Activated gamma-delta T cell (primary cell): ENCODE measurements at places on chromosomes 5 and 9.

DNA sequence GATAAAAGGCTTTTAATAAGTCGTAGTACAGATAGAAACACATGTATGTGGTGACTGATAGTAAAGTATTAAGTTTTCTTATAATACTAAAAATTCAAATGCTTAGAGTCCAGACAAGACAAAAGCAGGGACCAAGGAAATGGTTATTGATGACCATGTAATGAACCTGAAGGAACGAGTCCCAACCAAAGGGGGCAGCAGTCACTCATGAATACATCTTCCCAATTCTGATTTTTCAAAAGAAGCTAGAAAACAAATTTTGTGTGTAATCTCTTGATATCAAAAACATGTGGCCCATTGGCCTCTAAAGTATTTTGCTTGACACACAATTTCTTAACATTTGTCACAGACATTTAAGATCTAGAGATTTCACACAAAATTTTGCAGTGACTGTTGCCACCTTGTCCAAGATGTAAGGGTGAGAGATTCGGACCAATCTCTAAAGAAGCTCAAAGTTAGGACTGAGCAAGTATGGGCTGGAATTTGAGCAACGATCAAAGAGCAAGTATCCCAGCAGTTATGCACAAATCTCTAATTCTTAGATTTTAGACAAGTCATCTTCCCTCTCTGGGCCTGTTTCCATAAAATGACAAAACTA lies 66.8 kb downstream of the ARL15 start:
- no peak for DNase-seq

- peak; percentile 41 for DNase-seq
Observed at GRCh38 chr9:95316794-95317118, 753 bp downstream of the FANCC start.

GRCh38 chr5:139141446-139142204 lies 56.5 kb downstream of the SIL1 start:
- DNase-seq: no peak

GRCh38 chr5:169429044-169429443 lies 128.1 kb upstream of the SLIT3 start:
- no peak for DNase-seq

DNA sequence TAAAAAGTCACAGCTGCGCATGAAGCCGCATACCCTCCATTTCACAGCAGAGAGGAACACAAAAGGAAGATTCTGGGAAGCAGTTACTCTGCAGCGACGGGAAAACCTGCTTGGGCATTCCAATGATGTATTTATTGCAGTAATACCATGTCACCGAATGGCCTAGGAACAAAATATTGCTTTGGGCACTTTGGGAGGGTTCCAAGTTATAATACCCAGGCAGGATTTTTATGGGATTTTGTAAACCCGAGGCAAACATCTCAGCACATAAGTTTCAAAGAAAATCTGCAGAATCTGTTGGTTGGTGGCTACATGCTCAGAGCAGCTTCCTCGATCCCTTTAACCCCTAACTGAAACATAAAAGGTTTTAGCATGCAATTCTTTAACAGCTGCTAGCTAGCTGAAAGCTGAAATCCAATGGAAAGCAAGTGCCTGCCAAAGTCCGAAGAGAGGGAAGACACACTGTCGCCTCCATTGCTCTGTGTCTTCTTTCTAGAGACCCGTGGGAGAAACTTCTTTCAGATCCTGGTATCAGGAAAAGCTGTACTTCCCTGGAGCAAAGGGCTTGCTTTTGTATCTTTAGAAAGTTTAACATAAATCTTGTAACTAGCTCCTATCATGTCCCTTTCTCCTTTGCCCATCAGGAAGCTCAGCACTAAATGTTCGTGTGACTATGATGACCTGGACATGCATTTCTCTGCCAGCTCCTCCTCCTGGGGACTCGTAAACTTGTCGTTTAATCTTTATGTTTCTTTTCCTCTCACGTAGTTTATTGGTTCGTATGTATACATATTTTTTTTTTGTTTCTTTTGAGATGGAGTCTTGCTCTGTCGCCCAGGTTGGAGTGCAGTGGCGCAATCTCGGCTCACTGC lies 195.0 kb downstream of the MAPKAP1 start:
- no peak for DNase-seq

DNA sequence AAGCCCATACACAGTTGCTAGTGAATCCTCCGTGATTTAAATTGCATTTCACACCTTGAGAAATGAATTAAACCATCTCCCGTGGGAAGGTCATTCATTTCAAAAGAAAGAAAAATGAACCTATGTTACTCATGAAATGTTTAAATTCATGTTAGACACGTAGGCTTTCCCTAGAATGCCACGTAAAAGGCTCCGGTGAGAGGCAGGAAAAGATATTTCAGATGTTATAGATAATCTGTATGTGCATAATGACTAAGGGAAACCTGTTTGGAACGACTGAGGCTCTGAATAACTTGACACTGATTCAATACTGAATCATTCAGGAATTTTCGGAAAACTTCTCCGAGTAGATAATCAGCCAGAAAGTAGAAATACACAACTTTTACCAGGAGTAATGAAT lies 134.3 kb upstream of the ICE1 start:
- DNase-seq: no peak

DNA sequence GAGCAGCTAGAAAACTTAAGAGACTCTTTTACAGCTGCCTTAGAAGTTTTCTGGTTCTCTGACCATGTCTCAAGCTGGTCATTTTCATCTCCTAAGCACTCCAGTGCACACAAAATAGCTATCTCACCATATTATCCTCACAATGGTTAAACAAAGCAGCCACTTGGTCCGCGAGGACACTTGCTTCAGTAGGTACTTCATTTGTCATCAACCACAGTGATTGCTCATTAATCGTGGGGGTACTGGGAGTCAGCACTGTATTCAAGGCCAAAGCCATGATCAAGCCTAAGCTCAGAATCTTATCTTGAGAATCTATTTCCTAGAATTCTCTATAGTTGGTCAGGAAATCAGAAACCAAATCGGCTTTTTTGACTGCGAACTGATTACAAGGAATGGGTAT lies 2.9 kb downstream of the ARL14EPL start:
- DNase-seq: no peak

- no peak for DNase-seq
Observed at GRCh38 chr9:21856301-21857094, 54.1 kb downstream of the MTAP start.

GRCh38 chr5:54537725-54538124 lies 20.2 kb downstream of the SNX18 start:
- no peak for DNase-seq

GRCh38 chr9:94150279-94150828 lies 66.1 kb downstream of the PTPDC1 start:
- no peak for DNase-seq

- no peak for DNase-seq
Observed at GRCh38 chr9:130995086-130996011, 13.6 kb upstream of the LAMC3 start.

- DNase-seq: no peak
Observed at GRCh38 chr5:131774652-131775367, 22.0 kb downstream of the FNIP1 start.

- no peak for DNase-seq
Observed at GRCh38 chr5:59542306-59542705, 351.2 kb downstream of the PDE4D start.

GRCh38 chr5:176608937-176609723 lies 826 bp downstream of the GPRIN1 start:
- DNase-seq: no peak

DNA sequence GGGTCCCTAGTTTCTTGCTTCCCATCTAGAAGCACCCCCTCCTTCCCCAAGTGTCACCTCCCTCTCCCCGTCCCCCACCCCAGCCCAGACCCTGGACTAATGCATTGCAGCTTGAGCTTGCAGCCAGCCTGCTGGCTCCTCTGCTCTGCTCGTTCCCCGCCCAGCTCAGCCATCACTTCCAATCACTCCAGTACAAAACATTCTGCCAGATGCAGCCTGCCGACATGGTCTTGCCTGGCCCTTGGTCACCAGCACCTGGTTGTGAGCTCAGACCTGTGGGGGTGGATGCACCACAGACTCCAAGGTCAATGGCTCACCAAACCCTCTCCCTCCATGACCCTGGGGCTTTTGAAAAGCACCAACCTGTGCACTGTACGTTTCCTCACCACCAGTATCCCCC lies 172.9 kb upstream of the SMIM23 start:
- no peak for DNase-seq

DNA sequence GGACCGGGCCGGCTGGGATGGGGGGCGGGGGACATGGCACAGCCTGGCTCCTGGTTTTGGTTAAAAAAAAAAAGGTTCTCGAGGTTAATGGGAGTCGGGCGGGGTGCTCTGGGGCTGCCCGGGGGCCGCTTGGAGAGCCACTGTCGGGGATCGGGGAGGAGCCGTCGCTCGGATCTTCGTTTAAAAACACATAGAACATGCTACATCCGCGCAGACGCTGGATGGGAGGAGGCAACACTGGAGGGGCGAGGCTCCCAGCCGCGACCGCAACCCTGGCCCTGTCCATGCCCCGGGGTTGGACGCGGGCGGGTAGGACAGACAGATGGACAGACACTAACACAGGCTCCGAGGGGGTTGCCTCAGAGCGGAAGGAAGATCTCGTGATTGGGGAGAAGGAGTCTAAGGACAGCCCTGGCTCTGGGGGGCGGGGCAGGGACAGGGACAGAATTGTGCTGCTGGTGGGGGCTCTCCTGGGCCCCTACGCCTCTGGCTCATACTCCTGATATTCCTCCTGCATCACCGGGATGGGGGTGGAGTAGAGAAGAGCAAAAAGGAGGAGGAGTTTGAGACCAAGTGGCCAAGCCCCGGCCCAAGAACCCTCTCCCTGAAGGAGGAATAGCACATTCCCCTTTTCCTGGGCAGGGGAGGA lies 9.9 kb downstream of the SNCB start:
- no peak for DNase-seq

GRCh38 chr5:140823475-140823874 lies 2.1 kb downstream of the PCDHA5 start:
- no peak for DNase-seq

DNA sequence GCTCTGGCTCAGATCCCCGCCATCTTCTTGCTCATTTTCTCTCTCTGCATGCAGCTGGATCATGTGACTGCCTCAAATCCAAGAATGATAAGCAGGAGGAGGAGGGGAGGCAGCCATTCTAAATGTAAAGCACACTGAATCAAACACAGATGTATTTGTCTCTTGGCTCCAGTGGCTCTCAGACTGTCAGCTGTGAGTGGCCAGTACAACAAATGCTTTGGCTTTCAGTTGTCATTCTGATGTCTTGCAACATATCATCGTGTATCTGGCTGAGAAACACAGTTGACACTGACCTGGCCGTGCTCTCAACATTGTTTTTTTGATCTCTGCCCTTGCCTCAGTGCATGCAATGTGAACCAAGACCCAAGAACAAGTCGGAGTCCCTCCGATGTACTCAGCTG lies 233.1 kb downstream of the ADAMTSL1 start:
- no peak for DNase-seq

DNA sequence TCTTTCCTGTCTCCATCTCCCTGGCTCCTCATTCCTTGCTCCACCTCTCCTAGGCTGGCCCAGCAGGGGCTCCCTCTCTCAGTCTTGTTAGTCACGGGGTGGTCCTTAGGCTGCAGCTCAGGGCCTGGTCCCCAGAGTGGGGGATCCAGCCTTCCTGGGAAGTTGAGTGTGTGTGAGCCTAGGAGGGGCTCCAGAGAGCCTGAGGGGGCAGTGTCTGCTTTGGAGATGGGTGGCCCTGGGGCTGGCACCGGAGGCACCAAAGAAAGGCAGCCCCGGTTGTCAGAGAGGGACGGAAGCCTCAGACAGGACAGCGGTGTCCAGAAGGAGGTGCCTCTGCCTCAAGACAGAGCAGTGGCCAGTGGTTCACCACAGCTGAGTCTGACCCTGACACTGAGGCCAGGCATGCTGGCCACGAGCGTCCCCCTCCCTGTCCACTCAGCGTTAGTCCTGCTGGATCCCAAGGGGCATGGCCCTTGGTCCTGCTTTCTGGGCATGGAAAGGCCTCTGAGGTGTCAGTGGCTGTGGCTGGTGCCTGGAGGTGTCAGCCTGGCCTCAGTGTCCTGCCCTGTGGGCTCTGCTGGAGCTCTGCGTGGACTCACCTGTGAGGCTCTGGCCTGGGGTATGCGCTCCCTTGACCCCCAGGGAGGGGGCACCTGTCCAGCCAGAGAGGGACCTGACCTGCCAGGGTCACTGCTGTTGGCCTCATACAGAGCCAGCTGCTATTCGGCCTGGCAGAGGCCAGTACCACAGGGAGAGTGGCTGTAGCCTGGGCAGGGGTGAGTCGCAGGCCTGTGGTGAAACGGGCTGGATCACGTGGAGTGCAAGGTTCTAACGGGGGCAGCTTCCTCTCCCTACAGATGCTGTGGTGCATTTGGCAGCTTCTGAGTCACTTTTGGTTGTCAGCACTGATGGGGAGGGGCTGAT lies 130.6 kb downstream of the CACNA1B start:
- no peak for DNase-seq

- DNase-seq: no peak
Observed at GRCh38 chr9:116767219-116767618, 80.1 kb downstream of the TRIM32 start.

GRCh38 chr5:96006291-96006690 lies 44.6 kb upstream of the ELL2 start:
- no peak for DNase-seq

GRCh38 chr5:167770461-167770860 lies 521.0 kb upstream of the WWC1 start:
- DNase-seq: no peak

DNA sequence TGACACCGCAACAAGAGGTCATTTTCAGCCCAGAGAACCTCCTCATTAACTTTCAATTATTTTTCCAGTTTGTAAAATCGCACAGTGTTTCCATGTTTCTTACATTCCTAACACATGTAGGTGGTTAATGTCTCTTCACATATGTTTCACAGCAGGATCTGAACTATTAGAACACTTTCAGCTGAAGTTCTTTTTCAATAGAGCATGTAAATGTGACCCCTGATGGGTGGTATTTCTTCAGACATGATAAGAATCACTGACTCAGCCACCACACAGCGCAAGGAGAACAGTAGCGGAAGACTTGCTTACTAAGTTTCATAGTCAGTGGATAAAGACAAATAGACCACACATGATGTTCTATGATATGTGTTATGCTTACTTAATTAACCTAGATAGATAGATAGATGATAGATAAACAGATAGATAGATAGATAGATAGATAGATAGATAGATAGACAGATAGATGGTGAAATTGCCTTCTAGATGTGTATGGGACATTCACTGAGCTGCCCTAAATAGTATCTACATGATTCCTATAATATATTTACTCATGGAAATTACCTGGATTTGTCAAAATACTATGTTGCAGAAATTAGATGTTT lies 1992.1 kb upstream of the NUDT12 start:
- no peak for DNase-seq

GRCh38 chr9:115691693-115692092 lies 461.9 kb upstream of the PAPPA start:
- no peak for DNase-seq

GRCh38 chr9:72749276-72749675 lies 203.6 kb downstream of the ALDH1A1 start:
- no peak for DNase-seq

- DNase-seq: no peak
Observed at GRCh38 chr5:176579323-176579722, 30.2 kb downstream of the CDHR2 start.

GRCh38 chr9:123834889-123835562 lies 94.9 kb downstream of the DENND1A start:
- DNase-seq: no peak

GRCh38 chr5:50744776-50745175 lies 78.3 kb downstream of the PARP8 start:
- DNase-seq: no peak

- no peak for DNase-seq
Observed at GRCh38 chr5:84260140-84260539, 124.5 kb downstream of the EDIL3 start.
